Suppressor macrophage treated with lipopolysaccharide for 4 hours (primary cell): ENCODE measurements at places on chromosomes 3 and 15.
A peak's percentile ranks its signal among the peaks of the same experiment; 100 is the strongest.

DNA sequence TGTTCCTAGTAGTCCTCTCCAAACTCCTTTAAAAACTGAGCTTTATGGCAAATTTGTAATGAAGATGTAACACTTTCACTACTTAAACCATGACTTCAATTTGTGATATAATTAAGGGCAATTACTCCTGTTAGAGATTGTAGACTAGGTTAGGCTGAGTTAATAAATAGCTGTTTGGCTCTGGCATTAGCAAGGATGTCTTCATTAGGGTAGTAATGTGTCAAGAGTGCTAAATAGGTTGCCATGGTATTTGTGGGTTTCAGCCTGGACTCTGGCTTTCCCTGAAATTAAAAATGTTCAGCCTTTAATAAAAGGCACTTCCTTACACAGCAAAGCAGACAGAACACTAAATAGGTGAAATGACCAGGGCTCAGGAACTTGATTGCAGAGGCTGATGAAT is 71.9 kb downstream of the GHSR start:
- DNase-seq, result no peak

DNA sequence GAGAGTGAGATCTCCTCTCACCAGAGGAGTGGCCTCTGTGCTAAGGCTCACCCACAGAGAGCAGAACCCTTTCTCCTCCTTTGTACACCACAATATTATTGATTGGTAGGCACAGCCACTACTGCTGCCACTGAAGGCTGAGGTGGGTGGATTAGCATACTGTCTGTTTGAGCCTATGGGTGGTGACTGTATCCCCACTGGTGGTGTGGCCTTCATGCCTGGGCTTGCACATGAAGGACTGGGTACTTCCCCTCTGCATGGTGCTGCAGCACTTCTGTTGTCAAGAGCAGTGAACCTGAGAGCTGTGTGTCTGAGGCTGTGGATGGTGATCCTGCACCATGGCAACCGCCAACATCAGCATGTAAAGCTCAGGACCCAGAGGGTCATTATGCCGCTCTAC is 35.7 kb upstream of the NECTIN3 start:
- DNase-seq, result no peak

DNA sequence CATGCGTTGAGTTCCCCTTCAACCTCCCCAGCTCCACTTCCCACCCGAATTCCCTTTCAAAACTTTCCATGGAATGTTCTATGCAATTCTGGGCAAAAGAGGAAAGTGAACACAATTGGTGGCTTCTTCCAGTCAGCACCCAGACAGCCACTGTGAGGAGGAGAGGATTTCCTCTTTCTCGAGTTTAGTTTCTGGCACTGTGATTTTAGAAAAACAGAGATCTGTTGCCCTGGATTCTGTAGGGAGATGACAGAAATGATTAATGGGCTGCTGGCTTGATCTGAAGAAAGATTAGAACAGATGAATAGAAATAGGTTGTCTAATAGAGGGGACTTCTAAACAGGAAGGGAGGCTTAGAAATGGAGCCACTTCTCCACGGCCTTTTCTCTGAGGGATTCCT is 172.0 kb downstream of the MCTP2 start:
- DNase-seq, result peak; percentile 6

- no peak for DNase-seq
Observed at GRCh38 chr15:48703544-48703943, 58.0 kb upstream of the FBN1 start.

GRCh38 chr15:27608248-27608647 is 490.9 kb downstream of the OCA2 start:
- DNase-seq, result no peak

GRCh38 chr3:172210355-172210754 is 171.0 kb downstream of the FNDC3B start:
- peak; percentile 75 for DNase-seq

DNA sequence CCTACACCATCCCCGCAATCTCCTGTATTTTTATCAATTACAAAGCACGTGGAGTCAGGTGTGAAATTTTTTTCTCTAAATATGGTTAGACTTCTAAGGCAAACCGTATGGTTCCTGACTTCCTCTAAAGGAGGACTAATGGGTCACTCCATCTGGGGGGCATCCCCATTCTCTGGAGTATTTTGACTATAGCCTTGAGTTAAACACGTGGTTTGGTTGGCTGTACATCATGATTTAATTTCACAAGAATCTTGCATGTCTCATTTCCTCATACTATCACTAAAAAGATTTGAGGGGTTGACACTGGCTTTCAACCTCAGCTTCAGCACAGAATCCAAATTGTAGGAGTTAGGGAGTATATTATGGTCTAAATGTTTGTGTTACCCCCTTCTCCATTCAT is 25.3 kb upstream of the ZNF770 start:
- peak; percentile 22 for DNase-seq

GRCh38 chr3:33900809-33901505 is 102.5 kb downstream of the PDCD6IP start:
- no peak for DNase-seq

DNA sequence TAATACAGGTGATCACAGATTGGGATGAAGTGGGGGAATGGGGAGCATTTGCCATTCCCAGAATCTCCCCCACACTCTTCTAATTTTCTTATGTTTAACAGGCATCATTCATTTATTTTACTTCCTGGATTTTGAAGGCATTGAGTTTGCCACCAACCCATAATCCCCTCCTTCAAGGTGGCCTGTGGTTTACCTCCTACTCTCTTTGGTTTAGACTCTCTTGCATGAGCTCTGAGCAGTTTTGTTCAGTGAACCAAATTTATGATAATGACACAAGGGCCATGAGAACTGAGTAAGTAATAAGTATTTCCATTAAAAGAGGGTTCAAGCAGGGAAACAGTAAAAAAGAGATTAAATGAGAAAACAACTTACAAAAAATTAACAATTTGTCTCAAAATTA is 703.1 kb upstream of the CFAP20DC start:
- DNase-seq, result no peak

GRCh38 chr15:52527911-52528563 is 643 bp downstream of the MYO5A start:
- DNase-seq, result peak; percentile 46

GRCh38 chr3:40504636-40505430 is 1.0 kb upstream of the ZNF620 start:
- DNase-seq, result peak; percentile 79

DNA sequence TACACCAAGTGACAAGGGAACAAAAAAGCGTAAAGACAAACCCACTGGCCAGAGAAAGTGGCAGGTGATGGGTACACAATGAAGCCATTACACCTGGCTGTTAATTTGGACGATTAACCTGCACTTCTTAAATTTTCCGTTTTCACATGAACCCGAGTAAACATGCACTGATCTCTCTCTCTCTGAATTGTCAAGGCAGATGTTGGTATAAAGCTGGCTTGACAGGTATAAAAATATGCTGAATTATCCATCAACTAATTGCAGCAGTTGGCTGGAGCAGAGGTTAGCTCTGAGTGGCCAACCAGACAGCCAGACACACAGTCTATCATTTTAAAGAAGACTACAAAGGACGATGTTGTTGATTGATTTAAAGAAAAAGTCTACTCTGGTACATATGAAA is 561.7 kb upstream of the ALCAM start:
- DNase-seq, result no peak

GRCh38 chr3:172694573-172695246 is 16.2 kb downstream of the NCEH1 start:
- peak; percentile 57 for DNase-seq

DNA sequence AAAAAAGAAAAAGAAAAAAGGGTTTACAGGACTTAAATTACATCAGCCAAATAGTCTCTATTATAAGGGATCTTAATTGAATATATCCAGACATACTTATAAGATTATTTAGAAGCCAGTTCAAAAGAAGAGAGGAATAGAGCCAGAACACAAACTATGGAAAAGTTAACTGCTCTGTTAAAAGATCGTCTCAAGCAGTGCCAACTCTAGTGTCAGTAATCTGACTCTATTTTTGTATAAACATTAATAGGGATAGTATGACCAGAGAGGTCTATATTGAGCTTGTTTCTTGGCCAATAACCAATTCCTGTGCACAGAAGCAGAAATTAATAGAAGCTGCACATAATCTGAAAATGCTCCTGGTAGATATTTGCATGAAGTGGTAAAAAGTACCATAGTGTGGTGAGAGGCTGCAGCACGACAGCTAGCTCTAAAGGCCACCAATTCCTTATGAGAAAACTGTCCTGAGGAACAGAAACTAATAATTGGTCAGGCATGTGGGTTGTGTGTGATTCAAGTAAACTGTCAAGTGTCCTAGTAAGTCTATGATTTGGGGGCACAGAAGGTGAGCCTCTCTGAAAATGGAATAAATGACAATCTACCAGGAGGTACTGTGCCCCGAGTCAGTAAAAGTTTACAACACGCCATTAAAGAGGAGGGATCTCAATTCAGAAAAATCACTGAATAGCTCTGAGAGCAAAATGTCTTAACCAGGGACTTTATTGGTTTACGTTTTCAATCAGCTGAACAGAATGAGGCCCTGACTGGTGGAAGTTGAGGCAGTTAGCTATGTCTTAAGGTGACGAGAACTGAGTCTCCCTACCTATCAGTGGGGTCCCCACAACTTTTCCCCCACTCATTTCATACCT is 51.5 kb upstream of the NANOGP8 start:
- DNase-seq, result no peak

- DNase-seq, result no peak
Observed at GRCh38 chr15:25619761-25620160, 180.9 kb upstream of the UBE3A start.

DNA sequence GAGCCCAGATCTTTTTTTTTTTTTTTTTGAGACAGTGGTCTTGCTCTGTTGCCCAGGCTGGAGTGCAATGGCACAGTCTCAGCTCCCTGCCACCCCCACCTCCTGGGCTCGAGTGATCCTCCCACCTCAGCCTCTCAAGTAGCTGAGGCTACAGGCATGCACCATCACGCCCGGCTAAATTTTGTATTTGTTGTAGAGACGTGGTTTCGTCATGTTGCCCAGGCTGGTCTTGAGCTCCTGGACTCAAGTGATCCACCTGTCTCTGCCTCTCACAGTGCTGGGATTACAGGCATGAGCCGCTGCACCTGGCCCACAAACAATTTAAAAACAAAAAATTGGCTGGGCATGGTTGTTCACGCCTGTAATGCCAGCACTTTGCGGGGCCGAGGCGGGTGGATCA is 22.6 kb upstream of the SLC6A6 start:
- DNase-seq, result no peak

DNA sequence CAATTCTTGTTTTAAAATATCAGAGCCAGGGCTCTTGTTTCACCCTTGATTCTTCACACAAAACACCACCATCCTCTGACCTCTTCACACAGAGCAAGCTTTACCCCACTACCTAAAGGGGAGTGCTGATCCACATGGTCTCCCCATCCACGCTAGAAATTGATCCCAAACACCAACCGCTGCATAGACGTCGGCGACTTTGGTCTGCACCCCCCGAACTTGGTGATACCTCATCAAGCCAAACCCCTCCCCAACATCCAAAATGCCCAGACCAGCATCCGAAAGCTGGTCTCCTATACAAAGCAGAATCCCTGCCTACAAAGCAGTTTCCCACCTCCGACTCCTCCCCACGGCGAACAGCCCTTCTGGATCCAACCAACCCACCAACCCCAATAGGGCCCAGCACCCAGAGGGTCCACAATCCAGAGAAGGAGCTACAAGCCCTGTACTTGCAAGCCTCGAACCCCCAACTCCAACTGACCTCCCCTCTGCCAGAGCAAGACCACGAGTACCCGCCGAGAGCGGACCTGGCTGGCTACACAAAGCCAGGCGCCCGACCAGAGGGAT is 25.8 kb upstream of the MTHFS start:
- no peak for DNase-seq

DNA sequence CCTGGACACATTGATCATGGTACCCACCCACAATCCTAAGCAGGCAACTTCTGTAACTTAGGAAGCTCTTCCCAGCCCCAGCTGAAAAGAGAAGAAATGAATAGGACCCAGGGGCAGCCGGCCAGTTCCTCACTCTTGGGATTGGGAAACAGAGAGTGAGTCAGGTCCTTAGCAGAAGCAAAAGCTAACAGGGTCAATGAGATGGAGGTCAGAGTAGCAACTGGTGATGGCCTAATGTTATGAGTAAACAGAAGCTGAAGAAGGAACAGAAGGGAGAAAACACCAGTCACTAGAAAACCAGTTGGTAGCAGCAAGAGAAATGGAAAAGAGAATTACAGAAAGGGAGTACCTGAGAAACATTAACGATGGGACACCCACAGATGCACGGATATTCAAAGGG is 20.0 kb downstream of the RIOX2 start:
- peak; percentile 88 for DNase-seq

DNA sequence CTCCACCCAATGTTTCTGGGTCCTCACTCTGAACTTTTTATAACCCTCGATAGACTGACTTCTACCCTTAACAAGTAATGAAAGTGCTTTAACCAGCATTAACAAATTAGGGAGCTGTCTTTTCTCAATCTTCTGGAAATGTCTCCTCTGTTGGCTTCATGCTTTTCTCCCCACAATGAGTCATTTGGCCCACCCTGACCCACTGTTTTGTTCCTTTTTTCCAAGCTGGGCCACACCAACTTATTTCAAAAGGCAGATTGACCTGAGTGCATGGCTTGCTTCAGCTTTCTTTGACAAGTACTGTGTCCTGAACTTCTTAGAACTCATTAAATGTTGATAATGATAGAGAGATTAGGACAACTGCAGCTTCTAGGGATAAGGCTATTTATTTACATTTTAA is 199.6 kb upstream of the SEMA6D start:
- peak; percentile 51 for DNase-seq

GRCh38 chr15:90883526-90883975 is 753 bp upstream of the FES start:
- no peak for DNase-seq

DNA sequence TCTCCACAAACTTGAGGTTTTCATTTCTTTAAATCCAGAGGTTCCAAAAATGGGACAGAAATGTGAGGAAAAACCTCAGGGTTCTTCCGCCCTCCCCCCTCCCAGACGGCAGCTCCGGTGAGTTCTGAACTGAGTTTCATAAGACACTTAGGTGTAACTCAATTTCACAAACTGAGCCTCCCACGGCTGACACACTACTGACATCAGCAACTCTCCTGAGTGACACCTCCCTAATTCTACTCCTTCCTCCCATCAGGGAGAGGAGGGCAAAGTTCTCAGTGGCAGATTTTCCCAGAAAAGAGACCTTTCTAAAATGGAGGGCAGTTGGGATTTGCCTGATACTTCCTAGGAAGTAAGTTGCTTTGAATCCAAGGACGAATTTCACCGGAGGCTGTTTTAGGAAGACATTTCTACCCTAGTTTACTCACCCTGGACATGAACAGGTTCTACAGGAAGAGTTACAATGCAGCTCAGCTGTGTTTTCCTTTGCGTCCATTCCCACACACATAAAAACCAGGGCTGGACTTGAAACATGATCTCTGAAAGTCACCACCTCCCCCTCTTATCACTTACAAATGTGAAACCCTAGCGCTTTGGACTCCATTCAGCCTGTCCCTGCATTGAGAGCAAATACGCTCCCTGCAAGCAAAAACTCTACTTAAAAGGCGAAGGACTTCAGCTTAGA is 78.1 kb upstream of the LMOD3 start:
- no peak for DNase-seq

- DNase-seq, result peak; percentile 90
Observed at GRCh38 chr3:18739099-18739433, 313.9 kb upstream of the SATB1 start.

- no peak for DNase-seq
Observed at GRCh38 chr15:94397337-94397736, 166.0 kb downstream of the MCTP2 start.

- no peak for DNase-seq
Observed at GRCh38 chr3:119310071-119310470, 15.9 kb downstream of the ARHGAP31 start.

- DNase-seq, result no peak
Observed at GRCh38 chr3:15206662-15207576, 873 bp downstream of the CAPN7 start.

GRCh38 chr3:54217828-54218227 is 95.5 kb downstream of the CACNA2D3 start:
- no peak for DNase-seq

GRCh38 chr3:46552538-46552937 is 13.6 kb downstream of the LRRC2 start:
- DNase-seq, result no peak
